ENCODE measurements at places on chromosomes 6 and 20. TPM values are rescaled to one million over a fixed set of nuclear protein-coding genes. Genes with fewer than 3 reads are reported as not detected.

Gene SPATA25
- total RNA-seq, result 0.15 TPM

Gene SMPD2
- total RNA-seq, result 7.6 TPM

Gene IP6K3
- 7.9 TPM for total RNA-seq

Gene MROH8
- total RNA-seq, result 0.89 TPM

Gene TCF21
- 9.8 TPM for total RNA-seq

Gene ACTL10
- total RNA-seq, result 2.0 TPM

Gene FOXF2
- 16.4 TPM for total RNA-seq

Gene FAM83B
- 0.15 TPM for total RNA-seq

Measured in bronchus fibroblast of lung (primary cell).